ENCODE measurements at places on chromosomes 3 and 15.

DNA sequence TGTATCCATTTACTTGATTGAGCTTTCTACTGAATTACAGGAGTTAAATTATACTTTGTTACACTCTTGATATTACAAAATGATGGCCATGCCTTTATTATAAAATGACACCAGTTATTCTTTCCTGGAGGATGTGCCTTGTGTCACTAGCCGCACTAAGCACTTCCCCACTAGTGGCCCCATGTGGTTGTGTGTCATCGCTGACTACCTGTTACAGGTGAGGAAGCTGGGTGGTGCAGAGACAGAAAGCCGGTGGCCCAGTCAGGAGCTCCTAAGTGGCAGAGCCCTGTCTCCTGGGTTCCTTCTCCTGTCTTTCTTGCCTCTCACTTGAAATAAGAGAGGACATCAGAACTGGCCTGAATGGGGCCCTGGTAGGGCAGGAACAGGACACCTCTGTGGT lies 96.8 kb downstream of the IGF1R start:
- no peak for DNase-seq

GRCh38 chr3:32401126-32401525 lies 9.5 kb downstream of the CMTM7 start:
- DNase-seq: no peak

- no peak for DNase-seq
These were observed 184.1 kb downstream of the XXYLT1 start for GRCh38 chr3:195086885-195087284.

- DNase-seq: no peak
These were observed 21.6 kb downstream of the MBNL1 start for GRCh38 chr3:152290374-152290773.

DNA sequence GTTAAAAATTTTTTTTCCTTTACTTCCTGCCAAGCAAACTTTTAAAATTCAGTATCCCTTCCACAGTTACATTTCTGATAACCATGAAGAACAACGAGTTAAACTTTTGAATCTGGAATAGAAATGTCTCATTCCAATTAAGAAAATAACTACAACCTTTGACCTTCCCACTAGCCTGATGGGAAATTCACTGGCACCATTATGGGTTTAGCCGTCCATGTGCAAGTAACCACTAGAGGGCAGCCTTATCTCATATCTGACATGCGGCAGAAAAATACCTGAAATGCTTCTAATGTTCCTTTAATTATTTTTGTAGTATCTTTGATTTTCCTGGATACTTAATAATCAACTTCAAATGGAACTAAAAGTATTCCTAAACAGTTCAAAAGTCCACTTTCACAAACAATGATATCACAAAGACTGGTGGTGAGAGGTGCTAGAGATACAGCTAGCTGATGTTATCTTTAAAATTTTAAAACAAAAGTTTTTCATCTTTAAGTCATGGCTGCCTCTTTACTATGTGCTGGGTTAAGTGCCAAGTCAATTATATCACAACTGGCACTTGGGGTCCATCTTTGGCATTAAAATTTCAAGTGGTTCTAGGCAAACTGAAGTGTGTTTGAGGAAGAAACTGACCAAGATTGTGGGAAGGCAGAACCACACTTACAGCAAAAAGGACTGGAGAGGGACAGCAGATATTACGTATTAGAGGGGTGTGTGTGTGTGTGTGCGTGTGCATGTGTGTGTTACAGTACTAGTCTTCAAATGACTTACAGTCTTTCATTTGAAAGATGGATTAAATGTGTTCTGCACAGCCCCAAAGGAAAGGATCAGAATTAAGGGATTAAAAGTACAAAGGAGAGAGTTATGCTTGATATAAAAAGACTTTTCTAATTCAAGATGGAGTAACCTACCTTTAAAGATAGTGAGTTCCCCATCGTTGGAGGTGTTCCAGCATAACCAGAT lies 107.1 kb upstream of the ICE2 start:
- peak; percentile 66 for DNase-seq

GRCh38 chr3:23620638-23621015 lies 185.1 kb upstream of the UBE2E1 start:
- DNase-seq: no peak

DNA sequence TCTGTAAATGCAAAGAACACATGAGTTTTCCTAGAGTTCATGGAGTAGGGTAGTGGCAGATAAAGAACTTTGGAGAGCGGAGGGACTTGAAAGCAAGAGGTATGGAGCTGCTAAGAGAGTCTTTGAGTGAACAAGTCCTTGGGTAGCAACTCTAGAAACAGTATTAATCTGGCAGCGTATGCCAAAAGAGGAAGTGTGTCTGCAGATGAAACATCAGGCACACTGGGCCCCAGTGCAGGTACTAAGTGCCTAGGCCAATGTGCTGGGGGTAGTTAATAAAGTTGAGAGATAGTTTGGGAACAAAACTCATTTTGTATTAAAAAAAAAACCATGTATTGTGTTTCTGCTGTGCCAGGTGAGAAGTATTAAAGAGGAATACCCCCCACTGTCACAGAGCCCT lies 223.0 kb upstream of the STRIT1 start:
- no peak for DNase-seq

DNA sequence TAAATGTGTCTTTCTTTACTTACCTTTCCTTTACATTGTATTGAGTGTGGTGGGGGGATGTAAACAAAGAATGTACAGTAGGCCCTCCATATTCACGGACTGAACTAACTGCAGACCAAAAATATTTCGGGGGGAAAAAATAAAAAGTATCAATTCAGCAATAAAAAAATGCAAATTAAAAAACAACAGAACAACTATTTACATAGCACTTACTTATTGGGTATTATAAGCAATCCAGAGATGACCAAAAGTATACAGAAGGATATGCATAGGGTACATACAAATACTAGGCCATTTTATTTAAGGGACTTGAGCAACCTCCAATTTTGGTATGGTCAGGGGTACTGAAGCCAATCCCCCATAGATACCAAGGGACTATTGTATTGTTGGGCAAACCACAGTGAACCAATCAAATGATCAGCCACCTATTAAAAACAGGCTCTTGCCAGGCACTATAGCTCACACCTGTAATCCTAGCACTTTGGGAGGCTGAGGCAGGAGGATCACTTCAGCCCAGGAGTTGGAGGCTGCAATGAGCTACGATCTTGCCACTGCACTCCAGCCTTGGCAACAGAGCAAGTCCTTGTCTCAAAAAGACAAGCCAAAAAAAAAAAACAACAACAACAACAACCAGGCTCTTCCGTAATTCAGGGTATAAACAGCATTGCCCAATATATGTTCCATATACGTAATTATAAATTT lies 1.8 kb downstream of the VPS13C start:
- no peak for DNase-seq

DNA sequence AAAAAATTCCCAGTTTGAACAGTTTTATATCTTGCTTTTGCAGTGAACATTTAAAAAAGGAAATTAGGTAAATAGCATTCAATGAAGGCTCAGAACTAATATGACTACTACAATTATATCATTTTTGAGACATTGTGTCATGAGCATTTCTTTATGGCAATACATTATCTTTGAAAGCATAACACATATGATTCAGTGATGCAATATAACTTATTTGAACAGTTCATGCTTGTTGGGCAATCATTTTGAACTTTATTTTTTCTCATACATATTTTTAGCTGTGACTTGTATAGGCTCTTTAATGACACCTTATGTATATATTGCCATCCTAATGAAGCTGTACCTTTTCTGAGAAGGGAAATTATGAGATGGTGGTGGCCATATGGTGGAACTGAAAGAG lies 828.6 kb upstream of the NR2F2 start:
- no peak for DNase-seq

DNA sequence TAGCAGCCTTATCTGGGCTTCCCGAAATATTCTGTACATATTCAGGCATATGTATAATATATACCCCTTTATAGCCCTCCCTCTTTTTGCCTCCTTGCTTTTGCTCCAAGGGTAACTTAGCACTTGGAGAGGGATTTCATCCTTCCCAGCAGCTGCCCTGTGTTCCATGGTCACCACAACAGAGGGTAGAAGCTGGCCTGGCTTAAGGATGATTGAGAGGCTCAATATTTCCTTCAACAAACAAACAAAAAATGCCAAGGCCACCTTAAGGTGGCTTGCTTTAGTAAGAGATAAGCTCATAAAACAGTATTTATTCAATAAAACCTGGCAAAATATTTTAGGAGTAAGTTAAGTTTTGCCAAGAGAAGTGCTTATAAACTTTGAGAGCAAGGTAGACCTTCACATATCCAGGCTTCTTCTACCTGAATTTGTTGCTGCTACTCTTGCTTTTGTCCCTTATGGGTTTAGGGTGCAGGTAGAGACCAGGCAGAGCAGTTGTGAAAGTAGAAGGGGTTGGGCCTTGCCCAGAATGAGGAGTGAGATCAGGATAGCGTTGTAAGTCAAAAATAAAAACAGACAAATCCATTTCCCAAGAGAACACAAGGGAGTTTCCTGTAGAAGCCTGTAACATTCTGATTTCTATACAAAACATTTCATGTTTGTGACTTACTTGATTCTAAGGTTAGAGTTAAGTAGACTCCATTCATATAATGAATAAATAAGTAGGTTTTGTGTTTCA lies 52.7 kb upstream of the ATOSA start:
- no peak for DNase-seq

- peak; percentile 53 for DNase-seq
These were observed 694 bp downstream of the ABTB1 start for GRCh38 chr3:127673191-127674100.

Data from CD4-positive, alpha-beta T cell treated with Interleukin-15 for 1 hour (primary cell).